ENCODE measurements at places on chromosomes 6 and 20.
A peak's percentile ranks its signal among the peaks of the same experiment; 100 is the strongest.

DNA sequence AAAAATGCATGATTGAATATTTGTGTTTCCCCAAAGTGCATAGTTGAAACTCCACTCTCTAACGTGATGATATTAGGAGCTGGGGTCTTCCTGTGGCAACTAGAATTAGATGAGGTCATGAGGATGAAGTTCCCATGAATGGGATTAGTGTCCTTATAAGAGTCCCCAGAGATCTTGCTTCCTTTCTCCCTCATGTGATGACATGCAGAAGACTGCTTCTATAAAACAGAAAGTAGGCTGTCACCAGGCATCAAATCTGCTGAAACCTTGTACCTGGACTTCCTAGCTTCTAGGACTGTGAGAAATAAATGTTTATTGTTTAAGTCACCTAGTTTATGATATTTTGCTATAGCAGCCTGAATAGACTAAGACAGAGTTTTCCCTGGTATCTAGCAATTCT, 586.5 kb upstream of the EPHA7 start:
- no peak for DNase-seq

DNA sequence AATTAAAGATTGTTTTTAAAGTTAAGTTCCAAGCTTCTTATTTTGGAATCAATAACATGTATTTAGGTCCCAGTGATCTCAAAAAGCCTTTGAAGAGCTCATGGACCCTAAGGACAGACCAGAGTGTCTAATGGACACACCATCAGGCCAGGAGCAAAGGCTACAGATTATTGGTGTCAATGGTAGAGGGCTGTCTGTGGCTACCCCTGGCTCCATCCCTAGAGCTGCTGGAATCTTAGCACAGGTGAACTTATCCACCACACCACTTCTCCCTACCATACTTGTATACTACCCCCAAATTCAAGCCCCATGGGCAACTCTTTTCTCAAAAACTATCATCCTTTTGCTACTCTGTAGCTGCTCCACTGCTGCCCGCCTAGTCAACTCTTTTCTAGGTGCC, 79.4 kb upstream of the BEND6 start:
- no peak for DNase-seq

DNA sequence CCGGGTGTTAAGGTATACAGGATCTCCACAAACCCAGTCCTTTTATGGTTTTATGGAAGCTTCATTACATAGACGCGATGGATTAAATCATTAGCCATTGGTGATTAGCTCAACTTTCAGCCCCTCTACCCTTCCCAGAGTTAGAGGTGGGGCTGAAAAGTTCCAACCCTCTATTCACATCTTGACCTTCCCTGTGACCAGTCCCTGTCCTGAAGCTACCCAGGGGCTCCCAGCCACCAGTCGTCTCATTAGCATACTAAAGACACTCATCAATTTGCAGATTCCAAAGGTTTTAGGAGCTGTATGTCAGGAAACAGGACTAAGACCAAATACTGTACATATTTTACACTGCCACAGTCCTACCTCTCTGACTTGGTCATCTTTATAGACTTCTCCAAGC, 21.0 kb downstream of the KHDC1L start:
- DNase-seq, result no peak

GRCh38 chr6:30826961-30827342, 57.4 kb upstream of the DDR1 start:
- DNase-seq, result peak; percentile 43

DNA sequence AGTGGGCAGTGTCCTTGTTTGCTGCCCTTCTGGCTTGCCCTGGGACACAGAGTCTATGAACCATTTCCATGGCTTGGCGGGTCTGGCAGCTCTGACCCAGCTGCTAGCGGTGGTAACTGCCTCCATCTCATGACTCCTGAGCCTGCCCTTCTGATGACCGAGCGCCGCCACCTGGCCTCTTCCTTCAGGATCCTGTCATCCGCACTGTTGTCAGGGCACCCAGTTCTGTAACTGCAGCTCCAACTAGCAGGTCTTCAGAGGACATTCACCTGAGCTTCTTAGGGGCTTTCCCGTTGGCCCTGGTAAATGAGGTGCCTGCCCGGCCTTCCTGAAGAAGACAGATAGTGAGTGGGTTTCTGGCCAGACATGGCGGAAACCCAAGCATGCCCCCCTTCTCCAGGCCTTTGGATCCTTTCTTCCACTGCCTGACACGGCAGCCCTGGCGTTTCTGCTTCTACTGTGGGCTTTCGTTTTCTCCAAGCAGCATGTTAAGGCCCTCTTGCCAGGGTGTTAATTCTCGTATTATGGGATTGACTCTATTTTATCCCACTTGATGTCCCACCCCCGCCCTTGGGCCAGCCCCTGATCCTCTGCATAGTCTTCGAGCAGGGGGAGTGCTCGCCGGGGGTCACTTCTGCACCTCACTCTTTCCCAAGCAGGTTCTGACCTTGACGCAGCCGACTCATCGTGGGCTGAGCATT, 24.7 kb downstream of the PACSIN1 start:
- DNase-seq, result no peak

Measured in stimulated activated CD4-positive, alpha-beta T cell treated with anti-CD3 and anti-CD28 coated beads, Interleukin-4, amount 100 ng/mL, for 24 hours (primary cell).